ENCODE measurements at places on chromosomes 13 and 19. TPM values are rescaled to one million over a fixed set of nuclear protein-coding genes. Genes with fewer than 3 reads are reported as not detected.

CYP2A6 gene
- not detected for total RNA-seq

DOHH gene
- 18.1 TPM for total RNA-seq

MEIS3 gene
- 39.1 TPM for total RNA-seq

ZNF382 gene
- not detected for total RNA-seq

SELENOV gene
- total RNA-seq: not detected

KL gene
- total RNA-seq: 0.04 TPM
